ENCODE measurements at places on chromosomes 6 and 20.

DNA sequence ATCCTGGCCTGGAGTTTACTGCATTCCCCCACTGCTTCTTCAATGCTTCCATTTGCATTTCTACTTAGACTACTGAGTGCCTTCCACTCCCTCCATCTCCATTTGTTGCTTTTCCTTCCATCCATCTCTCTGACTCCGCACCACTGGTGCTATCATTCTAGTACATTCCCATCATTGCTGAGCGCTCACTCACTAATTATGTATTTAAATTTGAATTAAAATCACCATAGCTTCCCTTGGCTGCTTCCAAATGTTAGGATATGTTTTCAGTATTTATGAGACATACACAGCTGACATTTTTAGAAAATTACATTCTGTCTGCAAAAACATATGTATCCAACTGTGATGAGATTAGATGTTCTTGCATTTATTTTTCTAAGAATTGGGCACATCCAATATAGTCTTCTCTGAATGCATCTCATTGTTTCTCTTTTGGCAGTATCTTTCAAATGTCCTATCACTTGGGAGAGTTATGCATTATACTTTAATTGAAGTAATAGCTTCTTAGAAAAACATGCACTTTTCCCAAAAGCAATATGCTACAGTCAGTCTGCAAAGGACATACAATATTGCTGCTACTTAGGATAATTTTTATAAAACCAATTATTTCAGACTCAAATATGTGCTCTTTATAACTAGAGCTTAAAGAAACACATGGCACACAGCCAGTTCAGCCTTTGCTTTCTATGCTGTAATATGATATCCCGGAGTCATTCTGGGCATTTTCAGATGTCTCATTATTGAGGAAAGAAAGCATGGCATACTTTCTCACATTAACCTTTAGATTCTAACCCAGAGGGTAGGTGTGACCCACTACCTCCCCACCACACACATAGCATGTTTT lies 12.1 kb upstream of the COL21A1 start:
- peak; percentile 24 for DNase-seq

DNA sequence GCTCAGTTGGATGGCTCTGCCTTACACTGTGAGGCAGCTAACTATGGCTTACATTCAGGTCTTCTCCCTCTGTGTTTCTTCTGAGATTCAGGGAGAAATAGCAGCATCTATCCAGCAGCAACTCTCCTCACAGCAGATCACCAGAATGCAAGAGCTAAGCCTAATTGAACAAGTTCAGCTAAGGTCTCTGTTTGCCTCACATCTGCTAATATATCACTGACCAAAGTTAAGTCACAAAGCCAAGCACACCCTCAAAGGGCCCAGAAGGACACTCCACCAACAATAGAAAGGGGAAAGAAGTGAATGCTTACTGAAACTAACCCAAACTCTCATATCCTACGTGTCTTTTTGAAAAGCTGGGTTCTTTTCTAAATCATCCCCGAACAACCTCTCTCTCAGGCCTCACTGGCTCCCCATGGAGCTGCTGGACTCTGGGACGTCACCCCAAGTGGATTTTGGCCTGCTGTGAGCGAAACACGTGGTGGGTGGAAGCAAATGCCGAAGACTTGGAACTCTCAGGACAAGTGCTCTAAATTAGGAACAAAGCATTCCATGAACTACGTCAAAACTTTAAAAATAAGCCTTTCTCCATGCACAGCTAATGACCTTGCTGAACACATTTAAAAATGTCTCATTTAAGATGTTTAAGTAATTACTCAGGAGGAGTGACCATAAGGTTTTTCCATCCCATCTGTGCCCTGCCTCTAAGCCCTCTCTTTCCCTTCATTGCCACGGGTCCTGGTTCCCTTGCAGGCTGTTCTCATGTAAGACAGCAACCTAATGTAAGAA lies 167.5 kb upstream of the PLCB4 start:
- DNase-seq, result no peak

- DNase-seq, result no peak
These were observed 200.3 kb upstream of the KCNG1 start for GRCh38 chr20:51223183-51223720.

GRCh38 chr6:54083287-54083686 lies 28.0 kb upstream of the MLIP start:
- no peak for DNase-seq

DNA sequence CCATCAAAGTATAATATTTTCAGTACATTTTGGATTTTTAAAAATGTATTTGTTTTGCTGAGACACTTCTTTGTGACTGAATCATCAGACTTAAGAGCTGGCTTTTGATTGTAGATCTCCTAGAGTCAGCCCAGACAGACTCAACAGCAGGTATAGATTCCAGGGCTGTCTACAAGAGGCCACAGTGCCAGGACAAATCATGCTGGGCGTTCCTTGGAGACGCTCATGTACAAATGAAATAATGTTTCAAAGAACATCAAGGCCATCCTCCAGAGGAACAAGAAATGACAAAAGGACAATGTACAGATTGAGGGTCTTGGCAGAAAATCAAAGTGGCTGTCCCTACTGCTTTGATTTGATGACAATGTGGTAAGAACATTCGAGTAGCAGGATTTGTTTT lies 369.3 kb downstream of the GRIK2 start:
- DNase-seq, result no peak

- no peak for DNase-seq
These were observed 32.3 kb downstream of the PDRG1 start for GRCh38 chr20:31919410-31920155.

DNA sequence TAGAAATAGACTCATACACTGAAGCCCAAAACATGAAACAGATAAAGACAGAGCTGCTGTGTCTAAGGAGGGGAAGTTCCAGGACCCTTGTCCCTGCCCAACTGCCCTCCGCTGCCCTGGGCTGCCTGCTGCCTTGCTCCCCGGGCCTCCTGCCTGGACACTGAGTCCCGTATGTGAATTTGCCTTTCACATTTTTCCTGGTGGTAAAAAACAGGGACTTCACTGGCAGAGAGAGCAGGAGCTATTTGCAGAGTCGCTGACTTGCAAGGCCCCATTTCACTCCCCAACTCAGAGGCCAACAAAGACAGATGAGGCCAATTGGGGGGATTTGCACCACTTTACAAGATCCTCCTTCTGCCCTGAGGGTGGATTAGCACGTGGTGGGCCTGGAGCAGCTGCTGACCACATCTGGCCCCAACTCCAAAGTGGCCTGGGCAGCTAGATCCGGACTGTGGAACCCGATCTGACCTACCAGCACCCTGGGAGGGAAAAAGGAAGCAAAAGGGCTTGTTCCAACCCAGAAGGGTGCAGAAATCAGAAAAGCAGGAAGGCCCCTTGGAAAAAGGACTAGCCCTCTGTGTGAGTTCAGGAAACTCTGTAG lies 61.4 kb downstream of the NOL4L start:
- no peak for DNase-seq

DNA sequence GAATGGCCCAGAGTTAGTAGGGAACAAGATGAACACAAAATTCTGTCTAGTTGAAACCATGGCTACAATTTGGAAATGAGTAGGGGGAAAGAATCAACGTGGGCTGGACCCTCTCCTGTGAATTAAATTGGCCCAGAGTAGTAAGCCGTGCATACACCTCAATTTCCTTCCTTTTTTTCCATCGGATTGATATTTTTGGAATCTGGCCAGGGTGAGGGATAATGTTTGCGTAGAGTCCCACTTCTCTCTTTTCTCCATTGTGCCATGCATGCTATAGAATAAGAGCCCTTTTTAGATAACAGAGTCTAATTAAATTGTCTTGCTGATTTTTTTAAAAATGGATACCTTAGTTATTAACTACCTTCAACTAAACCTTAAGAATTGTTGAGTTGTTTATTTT lies 35.2 kb downstream of the XRN2 start:
- peak; percentile 31 for DNase-seq

DNA sequence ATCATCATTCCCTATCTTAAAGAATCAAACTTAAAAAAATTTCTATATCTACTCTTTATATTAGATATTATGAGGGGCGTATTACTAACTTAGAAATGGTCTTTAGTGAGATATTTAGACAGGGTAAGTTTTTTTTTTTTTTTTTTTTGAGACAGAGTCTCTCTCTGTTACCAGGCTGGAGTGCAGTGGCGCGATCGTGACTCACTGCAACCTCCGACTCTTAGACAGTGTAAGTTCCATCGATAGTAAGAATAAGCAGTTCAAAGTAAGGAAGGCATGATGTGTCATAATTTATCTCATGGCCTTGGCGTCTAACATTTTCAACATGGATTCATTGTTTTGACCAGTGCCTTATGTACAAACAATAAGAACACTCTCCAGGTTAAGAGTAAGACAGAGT lies 72.4 kb downstream of the MLIP start:
- DNase-seq, result no peak

DNA sequence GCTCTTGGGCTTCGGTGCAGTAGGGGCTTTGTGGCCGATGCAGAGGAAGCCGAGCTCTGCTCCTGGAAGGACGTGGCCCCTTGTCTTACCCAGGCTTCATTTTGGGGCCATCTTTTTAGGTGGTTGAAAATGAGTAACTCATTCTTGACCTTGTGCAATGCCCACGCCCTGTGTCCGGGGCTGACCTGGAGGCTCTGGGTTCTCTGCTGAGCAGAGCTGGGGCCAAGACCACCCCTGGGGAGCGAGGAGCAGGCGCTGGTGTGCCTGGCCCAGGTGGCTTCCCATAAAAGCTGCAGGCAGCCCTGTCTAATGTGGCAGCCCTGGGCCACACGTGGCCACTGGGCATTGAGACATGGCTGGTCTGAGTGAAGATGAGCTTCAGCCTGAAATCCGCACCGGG lies 25.7 kb downstream of the NTSR1 start:
- DNase-seq, result no peak

GRCh38 chr6:52498538-52499017 lies 78.3 kb downstream of the TRAM2 start:
- DNase-seq, result no peak

DNA sequence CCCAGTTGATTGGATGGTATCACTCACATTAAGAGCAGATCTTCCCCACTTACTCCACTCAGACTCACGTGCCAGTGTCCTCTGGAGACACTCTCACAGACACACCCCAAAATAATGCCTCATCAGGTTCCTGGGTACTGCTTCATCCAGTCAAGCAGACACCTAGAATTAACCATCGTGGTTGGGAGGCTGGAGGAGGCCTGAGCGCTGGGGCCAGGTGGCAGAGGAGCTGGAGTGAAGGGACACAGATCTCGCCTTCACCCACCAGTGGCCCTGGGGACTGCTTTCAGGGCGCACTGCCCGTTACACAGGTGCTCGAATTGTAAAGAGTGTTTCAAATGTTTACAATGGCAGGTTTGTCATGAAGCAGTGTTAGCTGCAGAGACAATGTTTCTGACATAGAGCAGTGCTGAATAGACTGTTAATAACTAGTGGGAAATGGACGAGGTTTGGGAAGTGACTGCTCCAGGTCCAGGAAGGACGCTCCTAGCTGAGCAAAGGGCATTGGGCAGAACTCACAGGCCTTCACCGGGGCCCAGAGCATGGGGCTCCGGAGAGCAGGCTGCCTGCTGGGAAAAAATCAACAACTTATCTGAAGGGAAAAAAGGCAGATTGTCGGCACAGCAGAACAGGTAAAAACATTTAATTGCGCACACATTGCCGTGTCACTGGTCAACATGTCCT lies 38.4 kb downstream of the TMEM242 start:
- DNase-seq, result no peak

DNA sequence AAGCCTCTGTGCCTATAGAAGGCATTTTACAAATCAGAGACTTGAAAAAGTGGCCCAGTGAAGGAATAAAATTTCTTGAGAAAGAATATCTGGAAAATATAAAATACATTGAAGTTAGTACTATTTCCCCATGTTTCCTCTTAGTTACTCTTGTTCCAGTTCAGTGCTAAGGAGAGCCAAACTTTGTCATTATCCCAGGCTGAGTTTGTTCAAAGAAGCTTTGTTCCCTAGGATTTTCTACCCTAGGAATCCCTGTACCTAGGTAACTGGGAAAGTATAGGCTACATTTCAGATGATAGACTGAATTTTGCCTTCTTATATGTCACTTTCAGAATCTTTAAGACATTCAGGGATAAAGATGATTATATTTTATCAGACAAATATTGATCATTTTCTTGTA lies 1395.7 kb upstream of the MAP3K7 start:
- no peak for DNase-seq

- no peak for DNase-seq
These were observed 743.8 kb upstream of the FLRT3 start for GRCh38 chr20:15081261-15081660.

DNA sequence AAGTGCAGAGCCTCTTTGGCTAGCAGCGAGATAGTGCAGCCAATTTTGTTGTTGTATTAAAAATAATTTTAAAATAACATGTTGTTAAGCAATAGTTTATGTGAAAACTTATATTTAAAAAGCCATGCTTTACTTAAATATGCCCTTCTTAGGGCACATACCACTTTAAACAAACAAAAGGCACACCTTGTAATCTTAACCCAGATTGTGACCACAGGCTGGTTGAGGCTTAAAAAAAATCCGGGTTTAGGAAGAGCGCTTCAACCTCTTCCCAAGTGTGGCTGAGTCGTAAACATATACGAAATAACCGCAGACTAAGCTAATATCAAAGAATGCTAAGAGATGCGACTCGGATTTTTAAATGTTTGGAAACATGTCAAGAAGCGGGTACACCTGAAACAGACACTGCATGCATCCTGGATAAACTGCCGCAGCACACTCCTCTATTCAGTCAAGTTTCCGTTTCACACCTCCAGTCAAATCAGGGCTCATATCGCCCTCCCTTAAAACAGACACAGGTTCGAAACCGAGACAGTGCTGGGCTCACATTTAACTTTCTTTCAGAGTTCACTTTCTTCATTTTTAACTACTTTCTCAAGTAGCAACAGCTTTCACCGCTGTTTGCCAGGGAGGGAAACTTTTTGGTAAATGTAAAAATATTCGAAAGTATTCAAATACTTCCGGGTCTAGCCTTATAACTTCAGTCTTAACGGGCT lies 1.5 kb downstream of the DEK start:
- DNase-seq, result peak; percentile 35

- peak; percentile 40 for DNase-seq
These were observed 11.7 kb upstream of the MAPK13 start for GRCh38 chr6:36118550-36119107.

DNA sequence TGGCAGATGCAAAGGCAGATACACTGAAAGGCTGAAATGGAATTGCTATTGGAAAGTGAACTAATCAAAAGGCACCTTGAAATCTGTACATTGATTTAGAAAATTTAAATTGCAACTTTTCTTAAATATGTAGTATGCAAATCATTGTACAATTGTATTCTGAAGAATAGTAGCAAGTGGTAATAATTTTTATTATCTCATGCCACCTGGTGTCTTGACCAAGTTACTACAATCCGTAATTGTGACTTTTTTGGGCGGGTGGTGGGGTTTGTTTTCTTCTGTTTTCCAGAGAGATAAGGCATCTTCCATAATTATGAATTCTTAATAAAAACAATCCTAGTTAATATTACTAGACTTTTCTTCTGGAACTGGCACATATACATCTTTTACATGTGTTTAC lies 12.5 kb upstream of the BCKDHB start:
- peak; percentile 52 for DNase-seq

- DNase-seq, result no peak
These were observed 705.9 kb downstream of the PTPRT start for GRCh38 chr20:42483730-42484303.

Measured in dermis blood vessel endothelial cell (primary cell).